ENCODE measurements at places on chromosomes 6 and 20.

DNA sequence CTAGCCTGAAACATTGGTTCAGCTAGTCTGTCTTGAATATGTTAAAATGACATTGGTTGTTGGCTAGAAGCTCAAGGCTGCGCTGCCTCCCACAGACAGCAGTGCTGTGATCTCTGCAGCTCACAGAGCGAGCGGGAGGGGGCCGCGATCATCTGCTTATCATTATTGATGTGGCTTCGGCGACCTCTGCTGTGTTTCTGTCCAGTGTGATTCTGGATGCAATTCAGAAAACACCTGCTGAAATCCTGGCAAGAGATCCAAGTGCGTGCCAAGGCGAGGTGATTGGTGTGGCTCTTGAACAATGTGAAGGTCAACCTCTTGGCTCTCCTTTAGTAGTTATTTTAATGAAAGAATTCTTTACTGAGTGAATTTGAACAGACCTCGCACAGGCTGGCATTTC lies 142.3 kb upstream of the SASH1 start:
- DNase-seq, result no peak

GRCh38 chr6:28775405-28776129 lies 148.2 kb downstream of the TRIM27 start:
- DNase-seq, result no peak

DNA sequence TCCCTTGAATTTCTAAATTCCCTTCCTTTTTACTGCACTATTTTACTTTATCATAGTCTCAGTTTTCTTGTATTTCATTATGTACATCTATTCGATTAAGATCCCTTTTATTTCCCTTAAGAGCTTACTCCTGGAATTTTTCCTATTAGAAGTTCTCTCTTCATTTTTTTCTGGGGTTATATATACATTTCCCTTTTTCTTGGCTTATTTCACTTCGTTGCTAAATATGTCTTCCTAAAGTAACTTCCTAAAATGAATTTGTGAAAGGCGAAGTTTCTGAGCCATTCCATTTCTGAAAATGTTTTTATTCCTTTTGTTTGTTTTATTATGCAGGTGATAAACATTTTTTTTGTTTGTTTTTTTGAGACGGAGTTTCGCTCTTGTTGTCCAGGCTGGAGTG lies 5.9 kb upstream of the CD109 start:
- DNase-seq, result no peak

- no peak for DNase-seq
Observed at GRCh38 chr6:47008397-47008763, 33.8 kb downstream of the ADGRF1 start.

DNA sequence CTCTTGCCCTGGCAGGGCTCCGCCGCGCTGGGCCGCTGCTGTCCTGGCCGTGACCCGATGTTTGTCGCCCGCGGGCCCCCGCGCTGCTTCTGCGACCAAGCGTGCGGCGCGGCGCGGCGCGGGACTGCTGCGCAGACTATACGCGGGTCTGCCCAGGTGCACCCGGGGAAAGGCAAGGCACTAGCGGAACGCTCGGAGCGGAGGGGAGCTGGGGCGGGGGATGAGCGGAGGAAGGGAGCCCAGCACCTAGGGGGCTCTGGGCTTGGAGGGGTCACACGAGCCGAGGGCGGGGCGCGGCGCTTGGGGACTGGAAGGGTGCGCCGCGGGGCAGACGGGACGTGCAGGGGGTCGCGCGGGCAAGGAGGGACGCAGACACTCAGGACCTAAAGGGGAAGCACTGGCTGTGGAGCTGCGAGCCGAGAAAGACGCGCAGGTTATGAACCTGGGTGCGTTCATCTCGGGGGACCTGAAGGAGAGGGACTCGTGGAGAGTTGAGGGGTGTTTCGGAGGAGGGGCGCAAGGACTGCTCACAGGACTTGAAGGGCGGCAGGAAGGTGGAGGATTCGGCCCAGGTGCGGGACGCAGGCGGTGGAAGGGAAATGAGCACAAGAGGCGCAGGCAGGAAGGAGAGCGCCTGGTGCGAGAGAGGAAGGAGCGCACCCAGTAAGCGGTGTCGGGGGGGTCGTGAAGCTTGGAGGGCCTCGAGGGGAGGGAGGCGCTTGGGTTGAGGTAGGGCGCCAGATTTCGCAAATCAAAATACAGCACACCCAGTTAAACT lies 40.8 kb upstream of the ZNFX1 start:
- no peak for DNase-seq

- DNase-seq, result no peak
Observed at GRCh38 chr6:51098791-51099190, 280.1 kb downstream of the TFAP2B start.

- DNase-seq, result no peak
Observed at GRCh38 chr6:129153257-129153656, 270.3 kb downstream of the LAMA2 start.

GRCh38 chr6:165447141-165447540 lies 137.7 kb upstream of the C6orf118 start:
- no peak for DNase-seq

- no peak for DNase-seq
Observed at GRCh38 chr6:66814156-66814555, 1107.1 kb upstream of the EYS start.

GRCh38 chr6:127946388-127946787 lies 45.5 kb upstream of the THEMIS start:
- no peak for DNase-seq

DNA sequence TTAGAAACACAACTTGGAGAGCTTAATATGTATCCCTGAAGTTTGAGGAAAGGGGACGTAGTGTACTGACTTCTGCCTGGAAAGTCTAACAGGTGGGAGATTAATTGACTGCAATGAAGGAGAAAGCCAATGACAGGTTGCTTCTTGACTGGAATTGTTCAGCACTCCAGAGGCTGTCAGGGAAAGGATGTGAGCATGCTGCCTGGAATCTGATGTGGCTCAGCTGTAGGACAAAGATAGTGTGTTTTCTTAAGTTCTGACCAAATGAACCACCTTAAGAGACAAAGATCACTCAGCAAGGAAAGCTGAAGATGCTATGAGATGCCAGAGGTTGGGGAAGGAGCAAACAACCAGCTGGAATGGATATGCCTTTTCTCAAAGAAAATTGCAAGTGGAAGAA lies 185.8 kb downstream of the PHF3 start:
- no peak for DNase-seq

- DNase-seq, result no peak
Observed at GRCh38 chr20:19430641-19431315, 218.3 kb downstream of the SLC24A3 start.

DNA sequence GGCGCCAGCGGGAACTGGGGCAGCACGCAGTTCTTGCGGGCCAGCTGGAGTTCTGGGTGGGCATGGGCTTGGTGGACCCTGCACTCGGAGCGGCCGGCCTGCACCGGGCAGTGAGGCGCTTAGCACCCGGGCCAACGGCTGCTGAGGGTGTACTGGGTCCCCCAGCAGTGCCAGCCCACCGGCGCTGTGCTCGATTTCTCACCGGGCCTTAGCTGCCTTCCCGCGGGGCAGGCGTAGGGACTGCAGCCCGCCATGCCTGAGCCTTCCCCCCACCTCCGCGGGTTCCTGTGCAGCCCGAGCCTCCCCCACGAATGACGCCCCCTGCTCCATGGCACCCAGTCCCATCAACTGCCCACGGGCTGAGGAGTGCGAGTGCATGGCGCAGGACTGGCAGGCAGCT lies 168.8 kb downstream of the CD24 start:
- DNase-seq, result no peak

DNA sequence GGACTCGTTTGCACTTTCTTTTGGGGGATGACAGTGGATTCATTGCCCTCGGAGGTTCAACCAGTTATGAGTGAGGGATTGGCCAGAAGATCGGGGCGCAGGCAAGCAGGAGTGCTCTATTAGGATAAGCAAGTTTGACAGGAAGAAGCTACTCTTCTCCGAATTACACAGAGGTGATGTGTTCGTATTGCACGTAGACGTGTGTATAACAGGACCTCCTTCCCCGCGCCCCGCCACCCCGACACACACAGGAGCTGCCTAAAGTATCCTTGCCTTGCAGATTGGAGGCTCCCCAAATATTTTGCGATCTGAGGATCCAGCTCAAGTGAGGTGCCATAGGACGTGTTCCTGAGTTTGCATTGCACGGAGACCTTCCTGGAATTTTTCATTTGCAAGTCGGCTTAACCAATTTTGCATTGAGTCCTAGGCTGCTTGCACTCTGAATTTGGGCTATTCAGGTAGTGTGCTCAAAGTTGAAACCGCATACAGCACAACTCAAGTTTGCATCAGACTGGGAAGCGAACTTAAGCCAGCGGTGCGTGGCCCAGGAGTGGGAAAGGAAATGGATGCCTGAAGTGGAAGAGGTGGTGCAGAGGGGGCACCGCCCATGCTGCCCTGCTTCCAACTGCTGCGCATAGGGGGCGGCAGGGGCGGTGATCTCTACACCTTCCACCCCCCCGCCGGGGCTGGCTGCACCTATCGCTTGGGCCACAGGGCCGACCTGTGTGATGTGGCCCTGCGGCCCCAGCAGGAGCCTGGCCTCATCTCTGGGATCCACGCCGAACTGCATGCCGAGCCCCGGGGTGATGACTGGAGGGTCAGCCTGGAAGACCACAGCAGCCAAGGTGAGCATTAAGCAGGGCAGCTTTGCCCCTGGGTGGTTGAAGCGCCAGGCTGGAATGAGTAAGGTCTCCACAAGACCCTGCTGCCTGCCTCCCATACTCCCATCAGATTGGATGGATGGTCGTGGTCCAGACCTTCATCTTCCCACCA lies 770 bp downstream of the TCF19 start:
- DNase-seq, result no peak

DNA sequence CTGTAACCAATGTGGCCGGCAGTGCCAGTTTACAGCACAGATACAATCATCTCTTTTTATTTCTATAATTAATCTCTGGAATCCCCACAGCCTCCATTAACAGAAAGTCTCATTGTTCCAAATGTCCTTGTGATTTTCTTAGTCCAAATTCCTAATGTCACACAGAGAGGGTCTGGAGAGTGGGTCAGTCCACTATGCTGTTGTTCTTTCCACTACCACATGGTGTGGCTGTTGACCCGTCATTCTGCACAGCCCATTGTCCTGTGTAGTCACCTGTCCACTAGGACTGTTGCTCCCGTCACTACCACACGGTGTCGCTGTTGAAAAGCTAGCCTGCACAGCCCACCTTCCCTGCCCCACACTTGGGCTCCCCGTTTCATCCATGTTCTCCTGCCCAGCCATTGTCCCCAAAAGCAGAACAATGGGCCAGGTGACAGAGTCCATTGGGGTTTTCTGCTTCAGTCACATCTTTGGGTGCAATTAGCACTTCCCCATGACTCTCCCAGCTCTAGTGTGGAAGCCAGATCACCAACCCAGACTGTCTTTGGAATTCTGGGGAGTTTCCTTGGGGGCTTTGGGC lies 8.6 kb upstream of the LBP start:
- DNase-seq, result no peak

DNA sequence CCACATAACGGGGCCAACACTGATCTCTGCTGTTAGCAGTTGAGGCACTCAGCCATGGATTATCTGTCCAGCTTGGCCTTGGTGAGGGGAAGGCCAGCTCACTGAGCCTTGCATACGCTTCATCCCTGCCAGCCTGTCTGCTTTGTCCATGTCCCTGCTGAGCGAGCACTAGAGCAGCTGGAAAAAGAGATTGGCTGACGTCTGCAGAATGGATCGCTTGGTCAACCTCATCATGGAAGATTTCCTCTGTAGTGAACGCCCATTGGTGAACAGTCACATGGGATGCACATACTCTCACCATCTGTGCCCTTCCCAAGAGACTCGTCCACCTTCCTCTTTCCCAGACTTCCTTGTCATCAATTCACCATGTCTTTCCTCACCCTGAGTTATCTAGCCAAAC lies 26.9 kb downstream of the MUC22 start:
- DNase-seq, result no peak

DNA sequence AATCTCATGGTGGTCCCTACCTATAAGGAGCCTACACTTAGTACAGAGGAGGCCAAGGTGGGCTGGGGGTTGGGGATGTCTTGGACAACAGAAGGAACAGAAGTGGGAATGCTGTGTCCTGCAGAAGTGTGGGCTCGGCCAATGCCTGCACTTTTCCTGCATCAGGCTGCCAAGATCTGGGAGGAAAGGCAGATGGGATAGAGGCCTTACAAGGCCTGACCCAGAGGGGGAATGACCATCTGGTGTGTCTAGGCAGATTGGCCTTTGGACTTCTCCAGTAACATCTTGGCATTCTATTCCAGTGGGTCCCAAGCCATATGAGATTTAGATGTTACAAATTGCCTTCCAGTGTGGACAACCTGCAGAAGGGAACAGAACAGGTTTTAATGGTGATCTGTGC lies 124.7 kb upstream of the GPR6 start:
- DNase-seq, result no peak

DNA sequence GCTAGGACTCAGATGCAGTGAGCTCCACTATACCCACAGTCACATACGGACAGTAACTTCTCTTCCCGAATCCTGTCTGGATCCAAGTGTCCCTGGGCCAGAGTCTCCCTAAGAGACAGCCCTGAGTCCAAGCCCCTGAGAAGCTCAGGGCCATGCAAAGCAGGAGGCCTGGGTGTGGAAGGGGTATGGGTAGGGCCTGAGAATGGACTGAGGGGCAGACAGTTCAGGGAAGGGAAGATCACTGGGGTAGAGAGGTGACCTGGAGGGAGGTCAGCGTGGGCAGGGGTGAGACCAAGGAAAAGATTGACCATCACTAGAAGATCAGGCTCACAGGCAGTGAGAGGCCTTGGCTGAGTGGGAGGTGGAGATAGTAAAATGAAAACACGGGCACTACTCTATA lies 8.8 kb downstream of the RPS6KA2 start:
- DNase-seq, result no peak

DNA sequence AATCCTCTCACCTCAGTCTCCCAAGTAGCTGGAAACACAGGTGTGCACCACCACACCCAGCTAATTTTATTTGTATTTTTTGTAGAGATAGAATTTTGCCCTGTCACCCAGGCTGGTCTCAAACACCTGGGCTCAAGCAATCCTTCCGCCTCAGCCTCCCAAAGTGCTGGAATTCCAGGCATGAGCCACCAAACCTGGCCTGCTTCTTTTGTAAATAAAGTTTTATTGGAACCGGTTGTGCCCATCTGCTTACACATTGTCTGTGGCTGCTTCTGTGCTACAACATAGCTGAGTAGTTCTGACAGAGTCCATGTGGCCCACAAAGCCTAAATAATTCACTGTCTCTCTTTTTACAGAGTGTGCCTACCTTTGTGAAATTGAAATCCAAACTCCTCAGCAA lies 109.7 kb upstream of the NRSN1 start:
- no peak for DNase-seq

DNA sequence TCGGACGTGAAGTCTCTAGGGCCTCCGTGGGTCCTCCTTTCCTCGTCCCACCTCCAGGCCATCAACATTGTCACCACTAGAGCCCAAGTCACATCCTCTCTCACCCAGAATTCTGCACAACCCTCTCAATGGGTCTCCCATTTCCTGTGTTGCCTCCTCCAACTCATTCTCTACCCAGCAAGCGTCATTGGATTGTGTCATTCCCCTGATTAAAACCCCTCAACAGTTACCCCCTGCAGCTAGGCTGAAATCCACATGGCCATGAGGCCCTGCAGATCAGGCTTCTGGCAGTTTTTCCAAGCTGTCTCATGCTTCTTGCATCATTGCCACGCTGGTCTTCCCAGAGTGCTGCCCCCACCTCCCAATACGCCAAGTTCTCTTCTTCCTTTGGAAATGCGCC lies 12.9 kb upstream of the FAM210B start:
- no peak for DNase-seq

- no peak for DNase-seq
Observed at GRCh38 chr20:23387118-23387443, 25.1 kb downstream of the GZF1 start.

- DNase-seq, result no peak
Observed at GRCh38 chr6:63352069-63352543, 32.3 kb upstream of the LGSN start.
